ENCODE measurements at places on chromosomes 6 and 20.

DNA sequence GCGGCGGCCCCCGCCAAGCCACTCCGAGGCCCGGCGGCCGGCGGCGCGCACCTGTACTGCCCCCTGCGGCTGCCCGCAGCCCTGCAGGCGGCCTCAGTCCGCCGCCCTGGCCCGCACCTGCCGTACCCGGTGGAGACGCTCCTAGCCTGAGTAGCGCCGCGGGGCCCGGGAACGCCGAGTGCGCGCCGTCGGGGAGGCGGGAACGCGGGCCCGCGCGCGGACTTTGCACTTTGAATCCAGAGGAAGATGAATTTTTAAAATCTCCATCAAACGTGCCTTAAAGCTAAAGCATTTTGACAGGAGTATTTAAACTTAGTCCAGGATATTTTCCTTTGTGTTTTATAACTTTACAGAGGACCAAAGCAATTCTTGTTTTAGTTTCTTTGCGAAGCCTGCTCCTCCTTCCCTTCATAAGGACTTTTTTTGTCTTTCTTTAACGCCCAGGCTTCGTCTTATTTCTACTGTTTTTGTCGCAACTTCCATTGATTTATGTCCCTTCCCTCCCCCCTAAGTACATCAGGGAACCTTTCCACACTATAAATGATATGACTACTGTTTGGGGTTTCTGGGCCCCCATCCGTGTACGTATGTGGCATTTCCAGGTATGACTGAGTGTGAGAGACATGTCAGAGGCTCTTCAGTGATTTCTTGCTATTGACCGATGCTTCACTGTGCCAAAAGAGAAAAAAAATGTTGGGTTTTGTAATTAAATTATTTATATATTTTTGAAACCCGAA is 2.0 kb downstream of the FOXQ1 start:
- no peak for DNase-seq

DNA sequence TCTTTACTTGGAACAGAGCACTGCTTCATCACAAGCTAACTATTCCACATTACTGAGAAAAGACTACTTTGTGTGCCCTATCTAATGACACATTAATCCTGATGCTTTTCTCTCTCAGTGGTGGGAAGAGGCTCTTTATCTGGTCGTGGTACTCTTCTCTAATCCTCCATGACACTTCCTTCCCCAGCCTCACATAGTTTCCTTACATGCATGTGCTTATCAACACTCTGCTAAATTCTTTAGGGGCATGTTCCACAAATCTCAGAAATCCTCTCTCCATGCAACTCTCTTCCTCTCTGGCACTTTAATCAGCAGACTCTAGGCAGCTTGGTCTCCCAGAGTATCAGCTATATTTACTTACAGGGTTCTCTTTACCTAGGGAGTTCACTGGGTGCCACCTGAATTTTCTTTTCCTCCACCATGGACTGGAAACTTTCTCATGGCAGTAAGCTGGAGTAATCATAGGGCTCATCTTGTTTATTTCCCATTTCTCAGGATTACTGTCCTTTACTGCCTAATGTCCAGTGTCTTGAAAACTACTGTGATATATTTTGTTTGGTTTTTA is 27.0 kb upstream of the SLC22A2 start:
- no peak for DNase-seq

DNA sequence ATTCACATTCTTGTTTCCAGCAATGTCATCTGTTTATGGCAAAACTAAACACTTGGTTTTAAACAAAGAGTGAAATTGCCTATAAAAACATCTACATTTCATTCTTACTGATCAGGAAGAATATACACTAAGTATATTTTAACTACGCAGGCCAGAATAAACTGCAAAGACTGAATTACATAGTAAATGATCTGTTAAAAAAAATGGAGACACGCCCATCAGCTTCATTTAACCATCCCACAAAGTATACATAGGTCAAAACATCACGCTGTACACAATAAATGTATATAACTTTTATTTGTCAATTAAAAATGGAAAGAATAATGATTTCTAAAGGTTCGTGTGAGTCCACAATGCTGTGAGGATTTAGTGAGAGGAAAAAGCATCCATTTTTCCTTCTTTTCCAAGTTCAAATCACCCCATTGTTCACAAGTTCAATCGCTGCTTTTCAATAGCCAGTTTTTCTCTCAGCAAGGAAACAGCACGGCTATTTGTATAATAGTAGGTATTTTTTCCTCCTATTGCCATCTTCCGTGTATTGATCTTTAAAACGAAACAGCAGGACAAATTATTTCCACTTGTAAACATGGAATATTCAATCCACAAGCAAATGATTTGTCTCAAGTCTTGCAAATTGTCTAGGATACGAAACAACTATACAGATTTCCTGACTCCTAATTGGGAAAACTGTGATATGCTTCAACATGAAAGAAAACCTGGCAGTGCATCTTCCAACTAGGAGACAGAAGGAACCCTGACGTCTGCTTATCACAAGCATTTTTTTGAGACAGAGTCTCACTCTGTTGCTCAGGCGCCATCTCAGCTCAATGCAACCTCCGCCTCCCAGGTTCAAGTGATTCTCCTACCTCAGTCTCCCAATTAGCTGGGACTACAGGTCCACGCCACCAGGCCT is 10.6 kb downstream of the SFT2D1 start:
- DNase-seq = no peak

DNA sequence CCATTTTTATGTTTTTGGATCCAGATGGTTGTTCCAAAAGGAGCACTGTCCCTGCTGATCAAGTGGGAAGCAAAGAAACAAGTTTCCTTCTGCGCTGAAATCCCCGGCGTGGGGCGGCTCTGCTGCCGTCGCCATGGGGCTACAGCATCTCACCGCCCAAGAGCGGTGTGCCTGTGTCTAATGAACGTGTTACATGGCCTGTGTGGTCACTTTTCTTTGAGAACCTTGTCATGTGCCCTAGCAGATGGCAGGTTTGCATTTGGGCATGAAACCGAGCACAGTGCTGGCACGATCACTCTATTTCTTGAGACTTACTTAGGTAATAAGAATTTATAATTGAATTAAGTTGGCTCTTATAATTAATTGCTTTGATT is 51.9 kb downstream of the ZDHHC14 start:
- no peak for DNase-seq

DNA sequence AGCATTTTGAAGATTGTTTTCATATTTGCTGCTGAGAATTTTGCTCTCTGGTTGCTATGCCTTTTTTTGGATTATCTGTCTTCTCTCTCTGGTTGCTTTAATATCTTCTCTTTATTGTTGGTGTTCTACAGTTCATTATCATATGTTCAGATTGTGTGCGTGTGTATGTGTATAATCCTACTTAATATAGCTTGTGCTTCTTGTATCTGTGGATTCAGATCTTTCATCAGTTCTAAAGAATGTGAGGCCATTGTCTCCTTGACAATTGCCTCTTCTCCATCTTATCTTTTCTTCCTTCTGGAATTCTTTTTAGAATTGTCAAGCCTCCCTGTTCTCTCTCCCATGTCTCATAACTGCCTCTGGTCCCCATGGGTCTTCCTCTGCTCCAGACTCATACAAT is 195.4 kb downstream of the CDC5L start:
- DNase-seq = no peak

GRCh38 chr6:138456401-138456790 is 42.9 kb downstream of the NHSL1 start:
- DNase-seq = no peak

DNA sequence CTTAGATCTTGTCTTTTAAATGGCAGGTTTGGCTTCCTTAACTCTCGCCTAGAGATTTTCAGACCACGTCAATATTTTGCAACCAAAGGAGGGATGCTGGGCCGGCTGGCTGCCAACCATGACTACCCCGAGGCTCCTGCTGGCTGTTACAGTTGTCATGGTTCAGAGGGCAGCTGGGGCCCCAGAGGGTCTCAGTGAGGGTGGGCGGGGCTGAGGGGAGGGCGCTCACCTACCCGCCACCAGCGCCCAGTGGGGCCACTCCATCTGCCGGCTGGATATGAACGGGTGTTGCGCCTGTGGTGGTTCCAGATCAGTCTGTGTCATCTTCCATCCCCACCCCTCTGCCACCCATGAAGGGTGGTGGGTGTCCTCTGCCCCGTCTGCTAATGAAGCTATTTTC is 12.3 kb downstream of the GPR31 start:
- DNase-seq = no peak

All from RPMI8226 (cell line).